ENCODE measurements at places on chromosomes 4 and X.

DNA sequence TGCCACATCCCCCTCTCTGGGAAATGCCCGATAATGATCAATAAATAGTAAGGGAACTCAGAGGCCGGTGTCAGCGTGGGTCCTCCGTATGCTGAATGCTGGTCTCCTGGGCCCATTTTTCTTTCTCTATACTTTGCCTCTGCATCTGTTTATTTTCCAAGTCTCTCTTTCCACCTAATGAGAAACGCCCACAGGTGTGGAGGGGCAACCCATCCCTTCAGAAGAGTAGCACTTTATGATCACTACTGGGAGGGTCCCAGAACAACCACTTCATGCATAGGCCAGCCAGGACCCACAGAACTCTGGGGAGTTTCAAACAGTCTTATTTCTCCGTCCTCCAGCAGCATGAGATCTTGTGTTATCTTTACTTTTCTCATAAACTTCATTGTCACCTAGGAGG is 100.1 kb downstream of the CEP44 start:
- no peak for DNase-seq

DNA sequence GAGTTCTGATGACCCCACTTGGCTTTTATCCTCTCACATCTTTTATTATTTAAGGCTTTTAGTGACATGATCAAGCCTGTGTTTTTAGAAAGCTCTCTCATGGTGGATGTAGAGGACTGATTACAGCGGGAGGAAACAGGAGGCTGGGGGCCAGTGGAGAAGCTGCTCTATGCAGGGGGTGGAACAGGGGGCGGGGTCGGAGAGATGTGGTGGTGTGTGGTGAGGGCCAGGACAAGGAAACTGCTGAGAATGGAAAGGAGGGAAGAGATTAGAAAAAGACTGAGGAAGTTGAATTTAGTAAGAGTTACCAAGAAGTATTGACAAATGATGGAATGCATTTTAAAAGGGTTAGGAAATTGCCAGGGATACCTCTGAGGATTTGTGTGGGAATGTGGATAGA is 292.2 kb downstream of the ZIC3 start:
- no peak for DNase-seq

DNA sequence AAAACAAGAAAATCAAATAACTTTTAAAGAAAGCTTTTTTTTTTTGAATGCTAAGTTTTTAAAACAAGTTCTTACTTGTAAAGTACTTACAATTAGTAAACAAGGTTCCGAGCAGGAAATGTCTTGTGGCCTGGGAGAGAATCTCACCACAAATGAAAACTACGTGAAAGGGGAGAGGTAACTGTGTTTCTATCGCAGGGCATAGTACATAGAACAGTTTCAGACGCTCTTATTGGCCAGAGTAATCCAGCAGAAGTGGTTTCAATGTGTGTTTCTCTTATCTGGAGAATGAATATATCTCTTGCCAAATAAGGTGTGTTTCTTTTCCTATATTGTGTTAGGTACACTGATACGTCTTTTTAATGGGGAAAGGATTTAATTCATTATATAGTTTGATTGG is at the start of gene PLAC8:
Gene PLAC8 (minus strand): TSS at position 154 of the 400 bp plus-strand sequence. CDS start 6,808 bp downstream, outside the sequence.
- DNase-seq = no peak

- peak; percentile 94 for DNase-seq
Measured at GRCh38 chr4:165461159-165461821, 82.5 kb downstream of the CPE start.

DNA sequence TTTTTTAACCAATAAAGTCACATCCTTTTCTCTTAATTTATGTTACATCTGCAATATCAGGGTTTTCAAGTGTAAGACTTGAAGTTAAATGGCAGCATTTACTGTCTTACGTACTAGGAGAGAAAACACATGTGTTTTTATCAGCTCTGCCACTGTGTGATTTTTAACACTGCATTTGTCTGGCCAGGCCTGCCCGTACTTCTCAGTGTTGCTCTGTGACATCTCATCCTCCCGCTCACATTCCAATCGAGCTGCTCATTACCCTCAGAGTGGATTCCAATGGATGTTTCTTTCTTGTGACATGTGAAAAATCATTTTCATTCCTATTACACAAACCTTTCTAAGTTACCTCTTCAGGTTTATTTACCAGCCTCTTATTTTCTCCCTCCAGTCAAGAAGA is 420.3 kb downstream of the FAT4 start:
- DNase-seq = peak; percentile 93
